ENCODE measurements at places on chromosomes 2 and 18.

DNA sequence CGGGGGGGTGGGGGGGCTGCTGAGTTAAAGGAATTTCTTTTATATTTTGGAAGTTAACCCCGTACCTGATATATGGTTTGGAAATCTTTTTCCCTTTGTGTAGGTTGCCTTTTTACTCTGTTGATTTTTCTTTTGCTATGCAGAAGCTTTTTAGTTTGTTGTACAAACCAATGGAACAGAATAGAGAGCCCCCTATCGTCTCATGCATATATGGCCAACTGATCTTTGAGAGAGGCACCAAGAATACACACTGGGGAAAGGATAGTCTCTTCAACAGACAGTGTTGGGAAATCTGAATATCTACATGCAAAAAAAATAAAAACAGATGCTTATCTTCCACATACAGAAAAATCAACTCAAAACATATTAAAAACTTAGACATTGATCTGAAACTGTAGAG lies 647.8 kb upstream of the KLHL29 start:
- no peak for DNase-seq

DNA sequence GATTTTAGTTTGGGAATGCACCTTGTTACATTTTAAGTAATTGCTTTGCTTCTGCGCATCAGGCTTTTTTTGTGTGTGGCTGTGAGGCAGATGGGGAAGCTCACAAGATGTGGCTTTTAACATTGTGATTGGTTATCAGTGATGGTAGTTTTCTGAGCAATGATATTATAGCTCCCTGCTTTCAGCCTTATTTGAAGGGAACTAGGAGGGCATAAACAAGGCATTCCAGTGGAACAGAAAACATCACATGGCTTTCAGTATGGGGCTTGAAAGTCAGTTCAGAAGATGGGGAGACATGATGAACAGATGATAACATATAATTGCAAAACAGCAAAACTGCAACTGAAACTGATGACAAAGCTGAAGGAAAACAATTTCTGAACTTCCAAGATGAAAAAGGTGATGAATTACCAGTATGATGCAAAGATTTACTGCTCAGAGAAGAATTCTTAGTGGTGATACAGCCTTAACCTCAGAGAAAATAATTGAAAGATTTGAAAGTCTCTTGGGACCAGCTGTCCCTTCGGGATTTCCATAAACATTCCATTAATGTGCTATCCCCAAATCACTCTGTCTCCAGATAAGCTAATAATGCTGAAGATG lies 439.7 kb downstream of the RND3 start:
- DNase-seq, result no peak

DNA sequence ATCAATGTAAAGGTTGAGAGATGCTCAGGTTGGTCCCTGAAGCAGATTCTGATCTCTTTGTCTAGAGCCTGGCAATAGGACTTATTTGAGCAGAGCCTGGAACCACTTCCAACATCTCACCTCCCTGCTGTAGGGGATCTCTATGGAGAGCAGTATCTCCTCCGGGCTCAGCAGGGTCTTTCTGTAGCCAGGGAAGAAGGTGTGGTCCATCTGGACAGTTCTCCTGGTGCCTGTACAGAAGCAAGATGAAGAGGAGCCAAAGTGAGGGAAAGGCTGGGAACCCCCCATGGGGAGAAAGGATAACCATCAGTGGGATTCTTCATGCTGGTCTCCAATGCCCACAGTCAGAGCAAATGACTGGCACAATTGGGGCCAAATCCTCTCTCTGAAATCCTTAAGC lies 34.8 kb downstream of the XDH start:
- no peak for DNase-seq

DNA sequence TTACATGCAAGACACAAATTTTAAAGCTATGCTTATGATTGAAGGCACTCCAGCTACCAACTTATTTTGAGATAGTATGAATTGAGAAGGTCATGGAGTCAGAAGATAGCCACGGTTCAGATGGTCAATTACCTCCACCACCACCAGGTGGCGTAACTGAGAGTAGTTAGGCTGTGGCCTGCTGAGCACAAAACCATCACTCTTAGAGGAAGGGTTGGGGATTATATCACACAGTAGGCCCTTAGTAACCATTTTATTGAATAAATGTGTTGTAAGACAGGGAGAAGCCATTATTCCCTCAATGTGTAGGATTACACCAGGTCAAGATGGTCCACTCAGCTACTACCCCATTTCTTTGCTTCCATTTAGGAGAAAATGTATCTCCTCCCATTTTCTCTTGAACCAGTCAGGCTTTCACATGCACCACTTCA lies 18.8 kb downstream of the KLHL41 start:
- DNase-seq, result peak; percentile 9

DNA sequence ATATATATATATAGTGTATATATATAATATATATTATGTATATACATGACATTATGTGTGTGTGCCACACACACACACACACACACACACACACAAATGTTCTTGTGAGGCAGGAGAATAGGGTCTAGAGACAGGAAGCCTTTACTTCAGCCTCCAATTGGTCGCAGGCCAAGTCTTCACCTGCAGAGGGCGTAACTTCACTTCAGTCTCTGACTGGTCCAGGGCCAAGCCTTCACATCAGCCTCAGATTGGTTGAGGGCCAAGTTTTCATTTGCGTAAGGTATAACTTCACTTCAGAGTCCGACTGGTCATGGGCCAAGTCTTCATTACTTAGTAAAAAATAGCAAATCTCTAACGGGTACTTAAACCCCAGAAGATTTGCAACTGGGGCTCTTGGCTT lies 13.2 kb upstream of the SS18 start:
- DNase-seq, result no peak

- DNase-seq, result peak; percentile 36
Measured at GRCh38 chr2:35298493-35298892, 1057.1 kb upstream of the CRIM1 start.

GRCh38 chr2:235903782-235904584 lies 264.2 kb downstream of the GBX2 start:
- DNase-seq, result no peak

DNA sequence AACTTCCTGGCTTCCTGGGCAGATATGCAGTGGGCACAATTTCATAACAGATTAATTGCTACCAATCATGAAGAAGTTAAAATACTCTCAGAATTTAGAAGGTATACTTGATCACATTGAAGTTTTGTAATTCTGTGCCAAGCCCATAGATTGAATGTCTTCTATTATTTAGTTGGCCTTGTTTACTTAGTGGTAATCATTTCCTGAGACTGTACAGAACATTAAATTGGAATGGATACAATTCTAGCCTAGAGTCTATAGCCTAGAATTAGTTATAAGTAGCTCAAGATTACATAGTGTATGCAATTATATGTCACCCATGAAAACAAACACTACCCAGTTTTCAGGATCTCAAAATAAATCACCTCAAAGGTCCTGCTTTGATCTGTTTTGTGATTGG lies 615.8 kb downstream of the XIRP2 start:
- DNase-seq, result no peak

GRCh38 chr2:46075848-46076247 lies 221.4 kb upstream of the EPAS1 start:
- no peak for DNase-seq

DNA sequence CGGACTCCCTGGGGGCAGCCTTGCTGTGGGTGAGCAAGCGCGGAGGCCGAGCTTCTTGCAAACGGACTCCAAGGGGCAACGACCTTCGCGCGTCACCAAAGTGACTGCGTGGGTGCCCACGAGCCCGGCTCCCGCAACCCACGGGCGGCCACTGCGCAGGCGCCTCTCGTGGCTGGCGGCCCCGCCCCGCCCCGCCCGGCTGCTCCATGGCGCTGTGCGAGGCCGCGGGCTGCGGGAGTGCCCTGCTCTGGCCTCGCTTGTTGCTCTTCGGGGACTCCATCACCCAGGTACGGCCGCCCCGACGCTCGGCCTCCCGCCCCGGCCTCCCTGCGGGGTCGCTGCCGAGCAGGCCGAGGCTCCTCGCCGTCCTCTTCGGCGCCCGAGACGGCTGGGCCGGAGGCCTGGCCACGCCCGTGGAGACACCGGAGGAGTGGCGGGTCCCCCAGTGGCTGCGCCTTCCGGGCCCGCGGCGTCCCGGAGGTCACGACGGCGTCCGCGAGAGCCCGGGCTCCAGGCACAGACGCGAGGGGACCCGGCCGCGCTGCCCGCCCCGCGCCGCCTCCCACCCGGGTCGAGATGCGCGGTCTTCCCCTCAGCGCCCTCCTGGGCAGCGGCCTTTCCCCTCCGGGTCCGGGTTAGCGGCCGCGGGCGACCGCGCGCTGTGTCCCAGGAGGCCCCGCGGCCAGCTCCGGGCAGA lies at the start of gene IAH1:
TSS of gene IAH1 (plus strand) at position 191 of the 697 bp plus-strand sequence. CDS start at position 207, 16 bp downstream.
- DNase-seq, result peak; percentile 20

GRCh38 chr2:23835988-23836387 lies 90.9 kb downstream of the ATAD2B start:
- DNase-seq, result no peak

- no peak for DNase-seq
Measured at GRCh38 chr18:37341016-37341415, 224.6 kb downstream of the CELF4 start.
